ENCODE measurements at places on chromosomes 6 and 20.

DNA sequence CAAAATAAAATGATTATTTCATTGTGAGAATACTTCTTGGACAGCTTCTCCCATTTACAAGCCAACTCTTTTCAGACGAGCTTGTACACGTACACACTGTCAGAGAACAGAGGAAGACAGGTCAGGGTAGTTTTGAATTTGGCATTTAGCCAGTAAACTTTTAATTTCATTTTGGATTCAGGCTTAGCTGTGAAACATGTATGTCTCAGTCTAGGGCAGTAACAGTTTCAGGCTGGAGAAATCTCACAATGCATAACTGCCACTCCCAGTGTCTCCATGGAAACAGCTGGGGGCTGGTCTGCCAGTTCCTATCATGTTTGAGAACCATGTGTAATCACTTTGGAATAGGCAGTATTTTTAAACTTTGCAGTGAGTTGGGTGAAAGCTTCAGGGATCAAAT is 22.0 kb upstream of the QKI start:
- no peak for DNase-seq

GRCh38 chr6:26272171-26272637 is 92.8 kb upstream of the BTN3A2 start:
- DNase-seq = peak; percentile 37

- DNase-seq = no peak
These were observed 114.9 kb downstream of the EPHA7 start for GRCh38 chr6:93304505-93304904.

- peak; percentile 32 for DNase-seq
These were observed 59.2 kb upstream of the FNDC1 start for GRCh38 chr6:159110013-159110412.

All from T-helper 17 cell (primary cell).